ENCODE measurements at places on chromosomes 1 and 21. TPM values are rescaled to one million over a fixed set of nuclear protein-coding genes. Genes with fewer than 3 reads are reported as not detected.

Gene CCNL2
- 81.7 TPM for total RNA-seq

Gene AADACL4
- not detected for total RNA-seq

Gene AMPD1
- total RNA-seq = not detected

Gene SLC5A9
- total RNA-seq = not detected

Gene RIPPLY3
- not detected for total RNA-seq

Gene TMEM269
- total RNA-seq = not detected

DNA sequence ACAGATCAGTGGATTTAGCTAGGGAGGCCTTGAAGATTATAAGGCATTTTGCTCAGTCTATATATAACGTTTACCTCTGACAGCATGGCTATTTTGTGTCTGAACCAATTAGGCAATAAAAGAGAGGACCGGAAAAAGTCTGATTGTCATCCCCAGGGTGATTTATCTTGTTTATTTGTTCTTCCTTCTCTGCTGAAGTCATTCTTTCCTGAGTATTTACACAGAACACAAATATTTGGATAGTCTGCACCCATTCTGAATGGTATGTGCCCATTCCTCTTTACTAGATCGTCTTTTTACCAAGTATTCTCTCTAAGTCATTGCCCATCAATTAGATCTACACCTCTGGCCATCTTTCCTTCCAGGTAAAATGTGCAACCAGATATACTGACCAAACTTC, 1602.9 kb downstream of the KCNT2 start:
- no peak for DNase-seq

DNA sequence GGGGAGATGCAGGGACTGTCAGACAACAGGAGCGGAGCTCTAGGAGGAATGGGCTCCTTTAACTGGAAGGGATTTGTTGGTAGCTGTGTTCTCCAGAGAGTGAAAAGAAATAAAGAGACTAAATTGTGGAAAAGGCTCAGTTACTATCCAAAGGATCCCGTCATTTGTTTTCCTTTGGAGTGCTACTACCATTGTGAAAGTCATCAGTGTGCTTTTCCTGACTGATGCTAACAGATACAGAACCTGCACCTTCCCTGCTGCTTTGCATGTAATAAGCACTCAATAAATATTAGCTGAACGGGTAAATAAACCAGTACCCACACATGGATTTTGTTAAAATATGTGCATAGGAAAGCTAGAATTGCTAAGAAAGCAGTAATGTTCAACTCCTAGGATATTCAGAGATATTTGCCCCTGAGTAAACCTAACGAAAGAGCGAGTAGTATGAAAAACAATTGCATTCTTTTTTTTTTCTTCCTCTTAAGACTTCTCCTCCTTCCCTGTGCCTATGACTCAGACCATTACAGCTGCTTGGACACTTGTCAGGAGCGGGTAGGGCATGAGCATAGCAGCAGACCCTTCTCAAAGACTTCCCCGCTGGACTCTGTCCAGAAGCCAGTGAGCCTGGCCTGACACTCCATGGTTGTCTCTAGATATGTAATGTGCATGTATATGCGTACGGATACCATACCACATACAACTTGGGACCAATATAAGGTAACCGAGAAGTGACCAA, 41.7 kb downstream of the PTGFRN start:
- DNase-seq = peak; percentile 77

- DNase-seq = no peak
Measured at GRCh38 chr1:169694304-169695075, 16.9 kb downstream of the SELL start.

- no peak for DNase-seq
Measured at GRCh38 chr1:47445823-47446550, 8.1 kb downstream of the FOXD2 start.

GRCh38 chr1:230029244-230029941, 37.6 kb upstream of the GALNT2 start:
- no peak for DNase-seq

DNA sequence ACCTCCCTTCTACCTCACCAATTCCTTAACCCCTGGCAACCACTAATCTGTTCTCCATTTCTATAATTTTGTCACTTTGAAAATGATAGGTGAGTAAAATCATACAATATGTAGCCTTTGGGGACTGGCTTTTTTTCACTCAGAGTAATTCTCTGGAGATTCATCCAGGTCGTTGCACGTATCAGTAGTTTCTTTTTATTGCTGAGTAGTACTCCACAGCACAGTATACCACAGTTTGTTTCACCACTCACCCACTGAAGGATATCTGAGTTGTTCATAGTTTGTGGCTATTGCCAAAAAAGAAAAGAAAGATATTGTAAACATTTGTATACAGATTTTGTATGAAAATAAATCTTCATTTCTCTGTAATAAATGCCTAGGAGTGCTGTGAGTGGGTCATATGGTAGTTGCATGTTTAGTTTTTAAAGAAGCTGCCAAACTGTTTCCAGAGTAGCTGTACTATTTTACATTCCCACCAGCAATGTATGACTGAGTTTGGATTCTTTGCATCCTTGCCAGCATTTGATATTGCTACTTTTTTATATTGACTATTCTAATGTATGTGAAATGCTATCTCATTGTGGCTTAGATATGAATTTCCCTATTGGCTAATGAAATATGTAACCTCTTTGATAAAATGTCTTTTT, 3.7 kb downstream of the CHD1L start:
- no peak for DNase-seq

GRCh38 chr1:39333296-39333695, 128.8 kb downstream of the MACF1 start:
- no peak for DNase-seq

GRCh38 chr1:5753549-5754421, 238.4 kb downstream of the NPHP4 start:
- DNase-seq = no peak

DNA sequence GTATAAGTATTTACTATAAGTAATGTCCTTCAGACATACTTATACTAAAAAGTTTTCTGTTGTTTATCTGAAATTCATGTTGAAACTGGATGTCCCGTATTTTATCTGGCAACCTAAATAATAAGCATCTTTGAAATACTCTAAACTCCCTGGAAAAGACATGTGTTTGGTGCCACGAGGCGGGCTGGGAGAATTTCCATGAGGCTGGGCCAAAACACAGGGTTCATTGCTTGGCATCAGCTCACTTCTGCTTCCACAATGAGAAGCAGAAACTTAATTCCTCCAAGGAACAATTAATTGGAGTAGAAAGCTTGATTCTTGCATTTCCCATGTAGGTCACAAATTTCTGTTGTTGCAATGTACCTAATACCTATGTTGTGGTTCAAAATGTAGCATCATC, 110.2 kb downstream of the PSMG1 start:
- no peak for DNase-seq

- DNase-seq = no peak
Measured at GRCh38 chr1:219276049-219276738, 102.5 kb downstream of the LYPLAL1 start.

Measured in Daoy (cell line).